Stimulated activated CD4-positive, alpha-beta T cell treated with anti-CD3 and anti-CD28 coated beads, Interleukin-1b, Interleukin-23, amount 100 ng/mL, for 4 hours (primary cell): ENCODE measurements at places on chromosomes 7 and 10.
A peak's percentile ranks its signal among the peaks of the same experiment; 100 is the strongest.

DNA sequence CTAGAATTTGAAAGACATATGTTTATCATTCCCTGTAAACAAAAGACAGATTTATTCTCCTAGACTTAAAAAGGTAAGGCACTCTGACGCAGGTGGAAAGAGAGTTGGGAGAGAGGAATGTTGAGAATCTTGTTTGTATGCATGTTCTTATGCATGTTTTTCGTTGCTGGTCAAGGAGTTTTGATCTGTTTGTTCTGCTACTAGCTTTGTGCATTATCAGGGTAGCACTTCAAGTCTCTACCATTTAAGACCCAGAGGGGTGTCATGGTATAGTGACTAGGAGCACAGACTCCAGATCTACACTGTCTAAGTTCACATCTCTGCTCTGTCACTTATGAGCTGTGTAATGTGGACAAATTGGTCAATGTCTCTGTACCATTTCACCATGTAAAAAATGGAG is 200.2 kb upstream of the FZD1 start:
- no peak for DNase-seq

- DNase-seq, result no peak
Observed at GRCh38 chr7:2723138-2723850, 35.3 kb downstream of the AMZ1 start.

GRCh38 chr7:129530795-129531391 is 28.6 kb downstream of the SMKR1 start:
- peak; percentile 26 for DNase-seq

- DNase-seq, result no peak
Observed at GRCh38 chr10:48684463-48684791, 246 bp upstream of the WDFY4 start.

GRCh38 chr10:17144032-17144431 is 14.4 kb upstream of the CUBN start:
- no peak for DNase-seq

DNA sequence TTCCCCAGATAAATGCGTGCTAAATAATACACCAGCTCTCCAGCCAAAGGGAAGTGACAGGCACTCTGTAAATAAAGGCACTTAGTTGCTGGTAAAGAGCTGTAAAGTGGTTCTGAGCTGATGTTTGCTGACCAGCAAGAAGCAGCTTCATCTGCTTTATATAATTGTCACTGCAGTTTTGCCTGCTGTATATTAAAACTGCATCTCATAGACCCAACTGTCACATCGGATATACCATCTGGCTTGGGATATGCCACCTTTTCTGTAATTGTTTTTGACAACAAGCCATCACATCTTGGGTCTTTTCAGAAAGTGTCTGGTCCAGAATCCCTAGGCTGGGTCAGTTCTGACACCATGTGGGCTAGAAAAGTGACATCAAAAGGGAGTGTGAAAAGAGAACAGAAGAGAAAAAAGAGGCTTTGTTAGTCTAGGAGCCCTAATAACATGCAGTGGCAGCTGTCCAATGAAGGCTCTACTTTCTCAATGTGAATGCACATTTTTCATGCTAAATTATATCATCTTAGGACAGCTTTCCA is 697.6 kb downstream of the KCNMA1 start:
- DNase-seq, result no peak

DNA sequence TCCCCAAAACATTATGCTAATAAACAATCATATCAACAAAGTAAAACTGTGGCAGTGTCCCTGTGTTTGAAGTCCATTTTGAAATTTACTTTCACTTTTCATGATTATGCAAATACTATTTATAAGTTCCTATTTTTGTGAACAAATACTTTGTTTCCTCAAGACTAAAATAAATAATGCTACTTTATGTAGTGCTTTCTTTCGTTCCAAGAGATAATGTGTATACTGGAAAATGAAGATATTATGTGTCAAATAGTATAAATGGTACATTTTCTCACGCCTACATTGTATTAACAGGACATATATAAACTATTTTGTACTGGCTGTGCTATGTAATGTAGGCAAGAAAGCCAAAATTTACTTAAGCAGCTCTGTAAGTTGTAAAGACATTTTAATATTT is 136.3 kb downstream of the MALRD1 start:
- DNase-seq, result no peak
